Lower lobe of right lung (tissue), 2 donors: ENCODE measurements at places on chromosomes 12 and 14. TPM values are rescaled to one million over a fixed set of nuclear protein-coding genes. Genes with fewer than 3 reads are reported as not detected.
A peak's percentile ranks its signal among the peaks of the same experiment; 100 is the strongest.

- no peak for DNase-seq
These were observed 67.9 kb downstream of the FAR2 start for GRCh38 chr12:29216797-29217575.

GRCh38 chr12:132439333-132439904 is 50.5 kb upstream of the FBRSL1 start:
- DNase-seq, result no peak

- peak; percentile 70 for DNase-seq
These were observed 21.9 kb upstream of the KLC1 start for GRCh38 chr14:103606963-103607668.

DNA sequence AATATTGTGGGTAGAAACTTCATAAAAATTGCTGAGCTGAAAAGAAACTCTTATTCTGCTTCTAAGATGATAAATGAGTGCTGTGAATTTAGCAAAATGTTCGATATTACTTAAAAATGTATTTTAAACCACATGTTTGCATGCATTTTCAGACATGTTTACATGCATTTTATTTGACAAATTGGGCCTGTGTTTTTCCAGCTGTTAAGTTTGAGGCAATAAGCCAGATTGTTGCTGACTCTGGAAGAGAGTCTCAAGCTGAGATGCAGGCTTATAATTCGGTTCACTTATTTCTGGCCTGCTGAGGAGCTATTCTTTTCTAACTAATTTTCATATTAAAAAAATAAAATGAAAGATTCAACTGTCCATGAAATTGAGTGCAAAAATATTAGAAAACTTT is 110.1 kb downstream of the SYNE2 start:
- DNase-seq, result no peak

The PTPN6 gene
- total RNA-seq, result 209 TPM

The BMAL2 gene
- 2.6 TPM for total RNA-seq
